Activated T-cell treated with anti-CD3 and anti-CD28 coated beads for 1 hour (primary cell): ENCODE measurements at places on chromosomes 1 and 21.

DNA sequence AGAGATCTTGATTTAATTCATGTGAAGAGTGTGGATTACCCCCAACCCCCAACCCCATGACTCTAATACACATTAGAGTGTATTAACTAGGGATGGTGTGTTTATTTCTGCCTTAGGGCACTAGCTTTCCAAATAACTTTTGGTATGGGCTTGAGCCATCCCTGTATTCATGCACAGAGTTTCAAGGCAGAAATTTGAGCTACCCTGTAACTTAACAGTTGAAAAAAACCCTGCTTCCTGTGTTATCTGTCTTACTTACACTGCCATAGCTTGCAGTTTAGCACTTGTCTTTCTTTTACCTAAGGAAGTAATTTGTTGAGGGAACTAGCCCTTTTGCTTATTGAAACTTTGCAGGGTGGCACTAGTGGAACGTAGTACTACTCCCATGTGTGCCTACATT, 6.3 kb downstream of the SRSF11 start:
- no peak for DNase-seq

GRCh38 chr1:169105434-169106094, 926 bp upstream of the ATP1B1 start:
- no peak for DNase-seq

GRCh38 chr1:64197076-64197475, 6.3 kb upstream of the UBE2U start:
- DNase-seq: no peak

GRCh38 chr1:46396441-46397398, 2.6 kb downstream of the FAAH start:
- no peak for DNase-seq

DNA sequence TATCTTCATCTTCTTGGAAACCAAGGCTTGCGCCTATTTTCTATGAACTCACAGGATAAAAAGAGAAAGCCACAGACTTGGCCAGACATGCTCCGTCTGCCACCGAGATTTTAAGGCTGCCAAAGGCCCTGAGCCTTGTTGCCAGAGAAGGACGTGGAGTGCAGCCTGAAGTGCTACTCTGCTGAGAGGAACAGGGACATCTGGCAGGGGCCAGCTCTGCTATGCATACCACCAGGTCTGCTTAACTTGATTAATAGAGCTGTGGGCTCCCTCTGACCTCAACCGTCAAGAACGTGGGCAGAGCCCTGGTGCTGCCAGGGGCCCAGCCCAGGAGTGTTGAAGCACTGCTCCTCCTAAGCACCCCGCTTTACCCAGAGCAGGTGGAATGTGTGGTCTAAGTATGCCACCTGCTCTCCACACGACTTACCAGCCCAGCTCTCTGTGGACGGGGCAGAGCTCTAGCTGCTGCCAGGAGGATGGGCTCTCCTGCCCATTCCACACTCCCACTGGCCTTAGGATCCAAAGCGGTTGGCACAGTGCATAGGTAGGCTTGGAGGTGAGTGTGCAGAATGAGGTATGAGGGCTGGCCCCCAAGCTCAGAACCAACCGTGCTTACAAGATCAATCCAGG, 10.6 kb downstream of the HCRTR1 start:
- no peak for DNase-seq

DNA sequence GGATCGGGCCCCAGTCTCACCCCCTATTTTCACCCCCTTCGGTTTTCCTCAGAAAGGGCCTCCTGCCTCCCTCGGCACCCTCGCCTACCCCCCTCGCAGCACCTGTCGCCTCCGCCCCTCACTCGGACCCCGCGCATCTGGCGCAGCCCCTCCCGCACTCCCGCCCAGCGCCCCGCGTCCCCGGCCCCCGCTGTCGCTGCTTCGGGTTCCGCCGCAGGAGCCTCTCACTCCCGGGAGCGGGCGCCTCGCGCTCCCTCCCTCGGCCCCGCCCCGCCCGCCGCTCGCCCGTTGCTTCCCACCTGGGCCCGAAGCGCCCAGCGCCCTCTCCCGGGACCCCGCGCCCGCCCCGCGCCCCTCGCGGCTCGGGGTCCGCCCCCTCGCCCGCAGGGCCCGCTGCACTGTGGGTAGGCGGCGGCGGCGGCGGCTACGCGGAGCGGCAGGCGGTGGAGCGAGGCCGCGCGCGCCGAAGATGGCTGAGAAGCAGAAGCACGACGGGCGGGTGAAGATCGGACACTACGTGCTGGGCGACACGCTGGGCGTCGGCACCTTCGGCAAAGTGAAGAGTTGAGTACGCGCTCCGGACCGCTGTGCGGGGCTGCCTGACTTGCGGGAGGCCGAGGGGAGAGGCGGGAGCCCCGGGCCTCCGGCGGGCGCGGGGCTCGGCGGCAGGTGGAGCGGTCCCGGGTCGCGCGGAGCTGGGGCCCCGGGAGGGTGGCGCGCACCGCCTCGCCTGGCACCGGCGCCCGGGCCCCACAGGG, at the start of gene PRKAA2:
PRKAA2 (plus strand) TSS at position 396 of the 758 bp plus-strand sequence; CDS start at position 470, 74 bp downstream.
- DNase-seq: no peak

DNA sequence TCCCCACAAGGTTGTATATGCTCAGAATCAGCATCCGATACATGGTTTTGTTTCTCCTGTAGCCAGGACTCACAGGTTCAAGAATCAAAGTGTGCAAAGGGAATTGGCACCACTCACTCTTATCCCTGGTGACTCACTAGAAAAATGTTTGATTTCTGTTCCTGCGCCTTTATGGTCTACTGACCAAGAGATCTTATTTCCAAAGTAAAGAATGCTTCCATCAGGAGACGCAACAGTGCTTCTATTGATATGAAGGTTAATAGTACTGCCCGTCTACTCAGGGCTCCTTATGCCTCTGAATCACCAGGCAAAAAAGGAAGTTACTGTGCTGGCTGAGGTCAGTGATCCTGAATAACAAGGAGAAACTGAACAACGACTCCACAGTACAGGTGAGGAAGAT, 1392.0 kb upstream of the PRMT6 start:
- no peak for DNase-seq

- no peak for DNase-seq
These were observed 61.7 kb downstream of the KCNT2 start for GRCh38 chr1:196546272-196547111.

DNA sequence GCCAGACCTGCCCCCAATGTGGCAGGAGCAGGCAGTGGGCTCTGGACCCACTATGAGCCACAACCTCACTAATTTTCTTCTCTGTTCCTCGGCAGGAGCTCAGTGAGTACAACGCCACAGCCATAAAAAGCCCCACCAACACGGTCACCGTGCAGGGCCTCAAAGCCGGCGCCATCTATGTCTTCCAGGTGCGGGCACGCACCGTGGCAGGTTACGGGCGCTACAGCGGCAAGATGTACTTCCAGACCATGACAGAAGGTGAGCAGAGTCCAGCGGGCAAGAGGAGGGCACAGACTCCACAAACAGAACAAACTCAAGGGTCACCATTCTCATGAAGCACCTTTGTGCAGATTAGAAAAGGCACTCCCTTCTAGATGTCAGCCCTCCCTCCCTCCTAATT, 79.9 kb downstream of the LACTBL1 start:
- no peak for DNase-seq

- no peak for DNase-seq
These were observed 112.3 kb upstream of the TSPAN2 start for GRCh38 chr1:115201598-115201997.

DNA sequence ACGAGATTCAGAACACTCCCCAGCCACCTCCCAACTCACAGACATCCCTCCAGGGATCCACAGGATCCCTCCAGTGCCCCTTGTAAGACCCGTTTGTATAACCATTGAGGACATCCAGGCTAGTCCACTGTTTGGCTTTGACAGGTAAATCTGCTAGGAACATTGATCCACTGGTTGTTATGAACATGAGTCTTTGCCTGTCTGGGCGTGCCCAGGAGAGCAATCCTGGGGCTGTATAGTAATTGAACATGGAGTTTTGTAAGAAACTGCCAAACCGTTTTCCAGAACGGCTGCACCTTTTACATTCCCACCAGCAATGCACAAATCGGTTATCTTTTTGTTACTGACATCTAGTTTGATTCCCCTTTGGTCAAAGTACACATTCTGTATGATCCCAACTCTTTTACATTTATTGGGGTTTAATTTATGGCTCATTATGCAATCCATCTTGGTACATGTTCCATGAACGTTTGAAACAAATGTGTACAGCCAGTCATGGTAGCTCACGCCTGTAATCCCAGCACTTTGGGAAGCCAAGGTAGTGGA, 88.7 kb downstream of the WDR4 start:
- DNase-seq: no peak

- no peak for DNase-seq
These were observed 54.9 kb upstream of the EDN2 start for GRCh38 chr1:41539418-41539805.

DNA sequence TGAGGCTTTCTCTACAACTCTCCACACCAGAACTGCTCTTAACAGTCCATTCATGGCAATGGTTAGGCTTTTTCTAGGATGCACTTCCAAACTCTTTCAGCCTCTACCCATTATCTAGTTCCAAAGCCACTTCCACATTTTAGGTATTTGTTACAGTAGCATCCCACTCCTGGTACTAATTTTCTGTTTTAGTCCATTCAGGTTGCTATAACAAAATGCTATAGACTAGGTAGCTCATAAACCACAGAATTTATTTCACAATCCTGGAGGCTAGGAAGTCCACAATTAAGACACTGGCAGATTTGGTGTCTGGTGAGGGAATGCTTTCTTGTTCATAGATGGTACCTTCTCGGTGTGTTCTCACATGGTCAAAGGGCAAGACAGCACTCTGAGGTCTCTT, 17.3 kb upstream of the EPS8L3 start:
- DNase-seq: no peak

- no peak for DNase-seq
These were observed 10.3 kb upstream of the CD101 start for GRCh38 chr1:116991171-116991845.

DNA sequence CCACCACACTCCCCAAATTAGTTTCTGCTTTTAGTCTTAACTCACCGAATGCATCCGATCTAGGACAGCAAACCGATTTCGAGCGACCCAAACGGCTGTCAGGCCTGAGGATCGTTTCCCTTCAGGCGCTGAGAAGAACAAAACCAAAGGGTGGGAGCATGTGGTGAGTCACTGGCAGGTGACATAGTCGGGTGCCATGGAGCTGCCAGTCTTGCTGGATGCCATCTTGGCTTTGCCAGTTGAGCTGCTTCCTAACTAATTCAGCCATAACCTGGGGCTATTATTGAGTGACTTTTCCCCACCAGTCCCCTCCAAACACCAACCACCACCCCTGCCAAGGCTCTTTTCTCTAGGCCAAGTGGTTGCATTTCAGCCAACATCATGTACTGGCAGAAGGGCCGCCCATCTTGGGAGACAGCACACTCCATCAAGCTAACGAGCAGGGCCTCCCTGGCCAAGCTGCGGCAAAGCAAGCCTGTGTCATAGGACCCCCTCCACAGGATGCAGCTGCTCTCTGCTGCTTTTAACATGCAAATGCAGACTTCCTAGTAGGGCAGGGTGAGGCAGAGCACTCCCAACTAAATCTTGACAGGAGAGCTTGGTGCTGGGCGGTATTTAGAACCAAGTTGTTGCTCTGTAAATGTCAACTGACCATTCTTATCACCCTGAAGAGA, 22.3 kb upstream of the PEX19 start:
- no peak for DNase-seq

- DNase-seq: no peak
These were observed 120.6 kb upstream of the RAVER2 start for GRCh38 chr1:64624218-64624713.

DNA sequence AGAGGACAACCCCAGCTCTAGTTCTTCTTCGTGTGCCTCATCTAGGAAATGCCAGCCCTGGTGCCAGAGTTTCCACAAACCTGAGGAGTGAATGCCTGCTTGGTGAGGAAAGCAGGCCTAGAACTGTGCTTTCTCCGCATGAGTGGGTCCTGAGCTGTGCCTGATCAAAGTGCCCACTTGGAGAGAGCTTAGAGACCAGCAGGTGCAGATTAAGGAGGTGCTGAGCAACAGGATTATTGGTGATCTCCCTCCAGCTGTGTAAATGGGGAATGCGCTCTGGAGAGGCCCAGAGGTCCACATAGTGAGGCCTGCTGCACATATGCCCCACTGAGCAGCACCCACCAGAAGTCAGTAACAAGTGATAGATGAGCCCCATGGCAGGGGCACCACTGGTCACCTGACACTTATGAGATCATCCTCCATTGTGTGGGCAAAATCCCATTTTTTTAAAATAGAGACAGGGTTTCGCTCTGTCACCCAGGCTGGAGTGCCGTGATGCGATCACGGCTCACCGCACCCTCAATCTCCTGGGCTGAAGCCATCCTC, 127.2 kb upstream of the ZC3H12A start:
- no peak for DNase-seq

GRCh38 chr1:154896771-154897286, 26.7 kb upstream of the KCNN3 start:
- no peak for DNase-seq

DNA sequence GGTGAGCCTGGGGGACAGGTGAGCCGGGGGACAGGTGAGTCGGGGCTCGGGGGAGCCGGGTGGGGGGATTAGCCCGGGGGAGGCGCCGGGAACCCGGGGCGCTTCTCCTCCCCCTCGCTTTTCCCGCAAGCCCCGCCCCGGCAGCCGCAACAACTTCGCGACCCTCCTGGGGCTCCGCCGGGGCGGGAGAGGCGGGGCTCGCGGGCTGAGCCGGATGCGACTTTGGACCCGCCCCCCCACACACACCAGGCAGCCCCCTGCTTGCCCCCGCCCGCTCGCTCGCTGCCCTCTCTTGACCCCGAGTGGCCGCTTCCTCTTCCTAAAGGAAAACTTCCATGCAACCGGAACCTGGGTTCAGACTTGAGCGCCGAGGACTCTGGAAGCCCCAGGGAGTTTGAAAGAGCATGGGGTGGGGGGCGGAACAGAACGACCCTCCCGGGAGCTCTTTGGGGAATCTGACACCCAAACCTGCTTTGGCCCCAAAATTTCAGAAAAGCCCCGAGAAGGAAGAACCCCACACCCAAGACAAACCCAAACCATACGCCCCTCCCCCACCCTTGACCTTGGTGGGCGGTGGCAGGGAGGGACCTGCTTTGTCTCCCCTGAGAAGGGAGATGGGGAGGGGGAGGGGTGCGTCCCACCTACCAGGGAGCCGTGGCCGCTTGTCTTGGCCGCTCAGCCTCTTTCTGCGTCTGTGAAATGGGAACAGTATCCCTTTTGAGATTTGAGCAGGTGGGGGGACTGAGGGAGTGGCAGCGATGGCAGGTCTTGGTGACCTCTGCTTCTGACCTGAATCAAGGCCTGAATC, 550 bp downstream of the ARHGEF16 start:
- DNase-seq: no peak

GRCh38 chr21:39137248-39138178, 45.7 kb downstream of the PSMG1 start:
- DNase-seq: no peak

DNA sequence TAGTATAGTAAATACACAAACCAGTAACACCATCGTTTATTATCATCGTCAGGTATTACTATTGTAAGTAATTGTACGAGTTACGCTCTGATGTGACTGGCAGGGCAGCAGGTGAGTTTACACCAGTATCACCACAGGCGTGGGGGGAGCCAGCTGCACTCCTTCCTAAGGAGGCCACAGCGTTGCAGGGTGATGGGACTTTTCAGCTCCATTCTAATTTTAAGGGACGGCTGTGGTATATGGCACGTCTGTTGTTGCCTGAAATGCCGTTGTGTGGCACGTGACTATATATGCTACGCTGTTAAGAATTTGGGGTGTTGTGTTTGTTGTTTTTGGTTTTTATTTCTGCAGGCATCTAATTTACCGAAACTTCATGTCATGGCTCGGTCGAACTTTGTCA, 164.8 kb upstream of the COL6A1 start:
- DNase-seq: no peak
